ENCODE measurements at places on chromosomes 13 and 19. TPM values are rescaled to one million over a fixed set of nuclear protein-coding genes. Genes with fewer than 3 reads are reported as not detected.
A peak's percentile ranks its signal among the peaks of the same experiment; 100 is the strongest.

DNA sequence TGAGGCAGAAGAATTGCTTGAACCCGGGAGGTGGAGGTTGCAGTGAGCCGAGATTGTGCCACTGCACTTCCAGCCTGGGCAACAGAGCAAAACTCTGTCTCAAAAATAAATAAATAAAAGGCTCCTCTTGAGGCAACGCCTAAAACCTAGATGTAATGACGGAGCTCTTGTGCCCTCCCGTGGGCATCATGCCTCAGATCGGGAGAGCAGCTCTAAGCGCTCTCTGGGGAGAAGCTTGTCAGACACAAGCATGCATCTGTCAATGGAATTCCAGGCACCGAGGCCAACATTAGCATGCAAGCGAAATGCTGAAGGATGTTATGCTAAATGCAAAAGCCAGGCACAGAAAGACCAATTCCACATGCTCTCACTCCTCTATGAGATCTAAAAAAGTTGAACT, 45.6 kb upstream of the MRI1 start:
- peak; percentile 82 for DNase-seq

GRCh38 chr19:38917921-38918491, 6.0 kb upstream of the CCER2 start:
- no peak for DNase-seq

DNA sequence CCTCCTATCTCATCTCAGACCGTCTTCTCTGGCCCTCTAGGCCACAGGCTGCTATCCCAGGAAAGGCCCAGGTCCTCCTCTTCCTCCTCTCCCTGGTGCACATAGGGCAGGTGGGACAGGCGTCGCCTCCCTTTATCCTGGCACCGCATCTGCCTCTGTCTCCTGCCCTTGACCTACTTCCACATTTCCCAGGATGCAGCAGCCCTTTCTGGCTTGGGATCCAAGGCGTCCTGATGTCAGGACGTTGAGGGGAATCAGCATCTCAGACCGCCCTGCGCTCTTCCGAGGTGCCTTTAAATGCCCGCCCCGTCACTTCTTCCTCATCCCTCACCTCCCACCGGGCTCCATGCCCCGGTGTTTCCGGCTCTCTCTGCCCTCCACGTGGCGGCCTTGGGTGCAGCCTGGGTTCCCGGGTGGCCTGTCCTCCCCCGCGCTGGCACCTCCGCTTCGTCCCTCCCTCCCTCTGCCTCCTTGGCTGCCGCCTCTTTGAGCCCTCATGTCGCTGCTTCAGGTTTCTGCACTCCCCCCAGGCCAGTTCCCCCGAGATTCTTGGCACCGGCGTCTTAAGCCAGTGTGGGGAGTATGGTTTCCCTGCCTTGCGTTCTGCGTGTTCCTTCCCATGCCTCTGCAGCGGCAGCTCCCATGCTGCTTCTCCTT, 66.3 kb downstream of the KDM4B start:
- no peak for DNase-seq

Gene FXYD3
- not detected for total RNA-seq

GRCh38 chr19:1261538-1261797, 7.7 kb upstream of the CIRBP start:
- no peak for DNase-seq

- DNase-seq: no peak
These were observed 18.2 kb downstream of the ZNF565 start for GRCh38 chr19:36196249-36196648.

GRCh38 chr19:17234911-17235299, 8.9 kb downstream of the OCEL1 start:
- DNase-seq: peak; percentile 72

Gene ASF1B
- 110 TPM for total RNA-seq

DNA sequence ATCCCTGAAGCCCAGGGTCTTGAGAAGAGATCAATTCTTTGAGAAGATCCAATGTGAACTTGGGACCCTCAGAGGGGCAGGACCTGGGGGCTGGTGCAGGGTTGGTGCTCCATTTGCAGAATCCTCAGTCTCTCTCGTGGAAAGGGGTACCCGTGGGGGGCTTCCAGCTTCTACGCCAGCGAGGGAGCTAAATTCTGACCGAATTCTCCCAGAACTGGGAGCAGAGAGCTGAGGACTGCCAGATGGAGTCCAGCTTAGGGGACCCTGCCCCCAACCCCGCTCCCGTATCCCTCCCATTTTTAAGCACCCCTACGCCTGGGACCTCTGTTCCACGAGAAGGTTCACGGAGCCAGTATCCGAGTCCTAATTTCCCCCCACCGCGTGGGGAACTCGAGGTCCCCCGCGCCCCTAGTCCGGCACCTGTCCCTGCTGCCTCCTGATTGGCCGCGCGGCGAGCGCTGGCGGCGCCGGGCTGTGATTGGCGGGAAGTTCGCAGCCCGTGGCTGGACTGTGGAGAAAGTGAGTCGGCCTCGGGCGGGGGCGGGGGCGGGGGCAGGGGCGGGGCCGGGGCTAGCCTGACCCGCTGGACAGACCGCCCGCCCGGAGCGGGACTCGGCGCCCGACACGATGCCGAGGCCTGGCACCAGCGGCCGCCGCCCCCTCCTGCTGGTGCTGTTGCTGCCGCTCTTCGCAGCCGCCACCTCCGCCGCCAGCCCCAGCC, 4.4 kb upstream of the LTBP4 start:
- DNase-seq: peak; percentile 82

Gene FGF21
- not detected for total RNA-seq

- DNase-seq: peak; percentile 38
These were observed 26.8 kb upstream of the MTIF3 start for GRCh38 chr13:27476943-27477703.

- no peak for DNase-seq
These were observed 38.7 kb downstream of the ELF1 start for GRCh38 chr13:40980461-40980860.

Gene RDH8
- not detected for total RNA-seq

GRCh38 chr13:47250146-47250545, 353.3 kb upstream of the HTR2A start:
- DNase-seq: peak; percentile 4

DNA sequence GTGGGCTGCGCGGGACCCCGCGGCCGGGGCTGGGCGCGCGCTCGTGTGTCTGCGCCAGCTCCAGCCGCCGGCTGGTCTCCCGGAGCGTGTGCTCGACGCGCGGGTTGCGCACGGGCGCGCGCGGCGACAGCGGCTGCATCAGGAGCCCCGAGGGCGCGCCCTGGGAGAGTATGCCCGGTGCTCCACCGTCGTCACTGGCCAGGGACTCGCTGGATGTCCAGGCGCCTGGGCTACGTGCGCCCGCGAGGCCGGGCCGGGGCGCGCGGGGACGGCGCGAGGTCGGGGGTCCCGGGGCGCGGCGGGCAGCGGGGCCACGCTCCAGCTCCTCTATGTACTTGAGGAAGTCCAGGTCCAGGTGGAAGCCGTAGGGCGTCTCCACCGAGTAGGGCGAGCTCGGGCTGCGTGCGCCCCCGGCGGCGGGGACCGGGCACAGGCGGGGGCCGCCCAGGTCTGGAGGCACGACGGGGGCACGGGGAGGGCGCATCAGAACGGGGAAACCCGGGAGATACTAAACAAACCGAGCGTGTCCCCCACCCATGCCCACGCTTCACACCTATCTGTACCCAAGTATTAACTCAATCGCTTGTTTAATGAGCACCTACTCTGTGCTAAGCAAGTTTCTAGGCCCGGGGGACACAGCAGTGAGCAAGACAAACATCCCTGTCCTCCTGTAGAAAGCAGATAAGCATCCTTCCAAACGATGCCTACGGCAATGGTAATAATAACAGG, 7.6 kb downstream of the KANK3 start:
- DNase-seq: no peak

Gene CYP2S1
- total RNA-seq: 5.0 TPM

Gene DCAF15
- 40.5 TPM for total RNA-seq

DNA sequence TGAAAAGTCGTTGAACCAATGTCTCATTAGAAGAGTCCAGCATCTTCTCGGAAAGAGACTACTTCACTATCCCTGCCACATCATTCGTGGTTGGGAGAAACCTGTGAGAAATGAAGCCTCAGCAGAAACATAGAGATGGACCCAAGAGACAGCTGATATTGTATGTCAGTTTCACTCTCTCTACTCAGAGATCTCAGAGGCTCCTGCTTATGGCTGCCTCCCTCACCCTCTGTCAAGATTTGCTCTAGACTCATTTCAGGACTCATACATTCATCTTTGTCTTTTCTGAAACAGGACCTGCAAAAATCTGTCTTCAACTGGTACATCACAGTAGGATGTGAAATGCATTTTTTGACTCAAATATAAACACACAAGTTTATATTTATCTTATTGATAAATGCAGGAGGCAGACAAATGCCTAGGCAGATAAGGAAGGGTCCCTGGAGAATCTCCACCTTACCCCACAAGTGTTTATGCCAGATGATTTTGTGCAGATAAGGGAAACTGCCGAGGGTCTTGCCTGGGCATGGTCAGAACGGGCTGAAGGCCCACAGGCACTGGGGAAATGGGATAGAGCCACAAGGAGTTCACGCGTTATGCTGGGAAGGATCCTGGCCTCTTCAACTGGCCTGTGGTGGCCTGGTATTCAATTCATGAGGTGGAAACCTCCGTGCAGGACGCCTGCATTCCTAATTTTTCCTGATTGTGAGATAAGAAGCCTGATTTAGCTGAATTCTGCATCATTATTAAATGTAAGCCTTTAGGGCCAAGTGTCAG, 1834.0 kb upstream of the PCDH20 start:
- no peak for DNase-seq

DNA sequence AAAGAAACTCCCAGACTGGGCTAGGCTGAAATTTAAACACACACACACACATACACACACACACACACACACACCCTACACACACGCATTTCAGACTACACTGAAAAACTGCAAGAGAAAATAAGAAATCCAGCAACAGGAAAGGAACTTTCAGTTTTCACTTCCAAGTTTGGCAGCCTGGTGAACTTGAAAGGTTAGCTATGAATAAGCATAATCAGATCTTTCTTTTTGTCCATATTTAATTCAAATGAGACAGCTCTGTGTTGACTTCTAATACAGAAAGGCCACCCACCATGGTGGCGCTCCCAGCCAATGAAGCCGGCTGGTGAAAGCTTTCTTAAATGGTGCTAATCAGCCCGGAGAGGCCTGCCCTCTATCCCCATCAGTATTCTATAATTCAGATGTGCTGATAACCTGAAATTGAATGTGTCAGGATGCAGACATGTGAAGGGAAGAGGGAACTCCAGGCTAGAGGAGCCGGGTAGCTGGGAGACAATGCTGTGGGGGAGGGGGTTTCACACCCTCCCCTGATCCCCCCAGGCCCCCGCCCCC, 108.3 kb upstream of the ZNF536 start:
- DNase-seq: no peak

DNA sequence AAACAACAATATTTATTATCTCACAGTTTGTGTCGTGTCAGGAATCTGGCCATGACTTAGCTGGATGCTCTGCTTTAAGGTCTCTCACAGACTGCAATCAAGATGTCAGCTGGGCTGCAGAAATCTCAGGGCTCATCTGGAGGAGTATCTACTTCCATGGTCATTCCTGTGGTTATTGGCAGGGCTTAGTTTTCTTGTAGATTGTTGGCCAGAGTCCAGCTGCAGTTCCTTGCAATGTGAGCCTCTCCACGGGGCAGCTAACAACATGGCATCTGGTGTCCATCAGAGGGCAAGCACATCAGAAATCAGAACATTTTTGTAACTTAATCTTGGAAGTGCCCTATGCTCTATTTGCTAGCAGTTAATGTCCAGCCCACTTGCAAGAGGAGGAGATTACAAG, 45.7 kb upstream of the TDRD3 start:
- DNase-seq: peak; percentile 40

DNA sequence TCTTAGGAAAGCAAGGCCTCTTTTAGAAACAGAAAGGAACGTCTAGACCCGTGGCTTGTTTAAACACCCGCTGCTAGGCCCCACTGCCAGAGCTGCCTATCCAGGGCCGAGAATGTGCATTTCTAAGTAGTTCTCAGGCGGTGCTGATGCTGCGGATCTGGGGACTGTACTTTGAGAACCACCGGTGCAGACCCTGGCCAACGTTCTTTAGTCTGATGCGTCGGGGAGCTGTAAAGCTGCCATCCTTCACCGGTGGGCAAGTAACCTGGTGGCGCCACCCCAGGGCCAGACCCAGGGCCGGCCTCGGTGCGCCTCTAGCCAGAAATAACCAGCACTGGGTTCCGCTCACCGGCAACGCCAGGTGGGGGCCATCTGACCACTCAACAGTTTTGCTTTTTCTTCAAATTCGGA, 47.1 kb downstream of the TGDS start:
- DNase-seq: no peak

Gene PGPEP1
- 16.4 TPM for total RNA-seq

GRCh38 chr13:93233997-93234416, 7.4 kb downstream of the GPC6 start:
- DNase-seq: no peak

Gene ZNF442
- 1.2 TPM for total RNA-seq

Gene IGFL2
- not detected for total RNA-seq

Gene RNF113B
- total RNA-seq: not detected

DNA sequence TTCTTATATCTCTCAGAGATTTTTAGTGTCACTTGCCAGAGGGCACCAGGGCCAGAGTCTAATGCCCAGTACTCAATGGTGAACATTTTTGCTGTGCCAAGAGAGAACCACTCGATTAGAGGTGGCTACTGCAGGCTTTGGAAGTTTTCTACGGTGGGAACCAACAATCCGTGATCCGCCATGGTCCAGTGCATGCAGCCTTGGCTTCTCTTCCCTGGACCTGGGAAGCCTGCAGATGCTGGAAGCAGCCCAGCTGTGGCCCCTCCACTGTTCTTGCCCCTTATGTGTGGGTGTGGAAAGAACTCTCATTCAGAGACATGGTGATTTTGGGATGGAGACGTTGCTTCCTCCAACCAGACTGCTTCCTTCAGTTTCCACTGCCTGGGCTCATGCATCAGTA, 224.2 kb downstream of the TSHZ3 start:
- no peak for DNase-seq

Gene JAK3
- total RNA-seq: 0.09 TPM

DNA sequence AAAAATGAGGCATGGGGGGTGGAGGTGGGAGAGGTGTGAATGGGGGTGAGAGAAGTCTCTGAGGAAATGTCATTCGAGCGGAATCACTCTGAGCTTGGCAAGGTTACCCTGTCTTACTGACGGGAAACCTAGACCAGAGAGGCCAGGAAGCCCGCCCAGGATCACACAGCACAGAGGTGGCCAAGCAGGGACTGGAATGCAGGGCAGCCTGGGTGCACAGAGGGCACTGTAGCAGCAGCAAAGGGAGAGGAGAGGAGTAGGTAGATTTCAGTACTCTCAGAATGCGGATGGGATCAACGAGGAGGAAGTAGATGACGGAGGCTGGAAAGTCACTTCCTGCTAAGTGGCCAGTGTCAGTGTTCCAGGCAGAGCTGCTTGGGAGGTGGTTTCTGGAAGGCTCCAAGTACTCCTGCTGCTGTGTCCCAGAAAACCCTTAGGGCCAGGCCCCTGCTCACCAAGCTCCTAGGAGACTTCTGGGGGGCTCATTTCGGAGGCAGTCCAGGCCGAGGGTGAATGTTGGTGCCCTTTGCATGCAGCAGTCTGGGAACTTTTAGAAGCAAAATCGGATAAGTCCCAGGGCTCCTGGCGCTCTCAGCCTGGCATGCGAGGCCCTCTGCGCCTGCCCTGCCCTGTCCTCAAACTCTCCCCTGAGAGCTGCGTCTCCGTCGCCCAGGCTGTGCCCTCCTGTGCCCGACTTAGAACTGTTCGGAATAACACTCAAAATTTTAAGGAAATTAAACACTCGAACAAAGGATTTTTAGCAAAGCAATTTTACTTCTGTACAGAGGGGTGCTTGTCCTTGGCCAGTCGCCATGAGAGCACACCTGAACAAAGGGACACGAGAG, 33.5 kb downstream of the DNM2 start:
- no peak for DNase-seq

GRCh38 chr19:30276011-30276882, 95.9 kb upstream of the ZNF536 start:
- no peak for DNase-seq

Data from Daoy (cell line).